ENCODE measurements at places on chromosomes 1 and 21.

DNA sequence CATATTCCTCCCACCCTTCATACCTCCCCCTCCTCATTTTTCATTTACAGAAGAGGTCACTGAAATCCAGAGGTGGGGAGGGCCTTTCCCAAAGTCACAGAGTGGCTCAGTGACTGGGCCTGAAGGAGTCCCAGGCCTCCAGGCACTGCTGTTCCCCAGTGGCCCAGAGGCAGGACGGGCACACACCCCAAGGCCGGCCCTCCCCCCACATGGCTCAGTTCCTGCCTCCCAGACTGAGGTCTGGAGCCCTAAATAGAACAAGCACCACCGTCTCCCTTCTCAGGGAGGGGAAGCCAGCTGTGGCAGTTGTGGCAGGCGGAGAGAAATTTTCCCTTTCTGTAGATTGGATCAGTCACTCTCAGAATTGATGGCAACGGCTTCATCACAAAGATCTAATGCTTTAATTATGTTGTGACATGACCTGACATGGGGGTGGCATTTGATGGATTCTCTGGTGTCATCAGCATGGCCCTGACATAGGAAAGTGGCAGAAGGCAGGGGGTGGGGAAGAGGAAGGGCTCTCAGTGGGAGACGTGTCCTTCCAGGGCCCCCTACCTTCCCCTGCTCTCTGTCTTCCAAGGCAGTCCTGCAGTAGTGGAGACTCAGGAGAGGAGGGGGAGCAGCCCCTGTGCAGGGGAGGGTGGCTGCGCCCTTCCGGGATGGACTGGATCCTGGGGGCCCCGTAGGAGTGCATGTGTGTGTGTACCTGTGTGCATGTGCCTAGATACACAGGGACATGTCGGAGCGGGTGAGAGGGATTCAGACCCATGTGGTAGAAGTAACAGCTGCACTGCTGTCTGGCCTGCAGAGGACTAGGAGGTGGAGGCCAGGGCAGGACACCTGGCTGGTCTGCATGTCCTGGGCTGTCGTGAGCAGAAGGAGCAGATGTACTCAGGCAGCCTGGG, 41.2 kb upstream of the FOXO6 start:
- no peak for DNase-seq

DNA sequence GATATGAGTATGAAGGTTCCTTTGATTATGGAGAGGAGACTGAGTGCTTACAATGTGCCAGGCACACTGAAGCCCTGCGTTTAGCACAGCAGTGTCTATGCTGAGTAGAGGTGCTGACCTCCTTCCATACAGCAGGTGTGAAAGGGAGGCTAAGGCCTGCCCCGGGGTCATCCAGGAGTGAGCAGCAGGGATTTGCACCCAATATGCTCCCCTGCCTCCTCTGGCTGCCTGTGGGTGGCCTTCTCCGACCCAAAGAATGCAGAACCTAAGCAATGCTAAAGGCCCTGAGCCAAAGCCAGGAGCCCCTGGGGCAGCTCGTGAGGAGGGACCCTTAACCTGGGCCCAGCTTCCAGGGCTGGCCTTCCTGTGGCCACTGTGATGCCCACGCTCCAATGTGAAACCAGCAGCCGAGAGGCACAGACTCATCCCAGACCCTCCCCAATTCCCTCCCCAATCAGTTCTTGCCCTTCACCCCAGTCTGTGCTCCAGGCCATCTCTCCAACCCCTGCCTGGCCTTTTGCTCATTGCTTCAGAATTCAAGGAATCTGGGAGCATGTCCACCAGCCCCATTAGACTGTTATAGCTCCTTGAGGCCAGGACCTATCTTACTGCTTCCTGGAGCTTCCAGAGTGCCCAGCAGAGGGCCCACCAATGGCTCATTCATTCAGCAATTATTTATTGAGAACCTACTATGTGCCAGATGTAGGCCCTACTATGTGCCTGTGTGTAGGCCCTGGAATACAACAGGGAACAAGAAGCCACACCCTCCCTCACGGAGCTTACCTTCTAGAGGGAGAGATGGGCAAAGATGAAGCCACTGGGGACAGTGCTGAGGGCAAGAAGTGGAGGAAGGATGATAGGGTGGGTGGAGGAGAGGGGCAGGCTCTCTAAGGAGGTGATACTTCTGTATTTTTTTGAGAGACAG, 53.3 kb downstream of the TAS1R2 start:
- DNase-seq = no peak

- DNase-seq = no peak
These were observed 32.7 kb downstream of the SLC66A1 start for GRCh38 chr1:19344831-19345230.

- no peak for DNase-seq
These were observed 72.4 kb upstream of the CACHD1 start for GRCh38 chr1:64397541-64397940.

GRCh38 chr1:16451841-16452528, 11.5 kb downstream of the NECAP2 start:
- DNase-seq = no peak

DNA sequence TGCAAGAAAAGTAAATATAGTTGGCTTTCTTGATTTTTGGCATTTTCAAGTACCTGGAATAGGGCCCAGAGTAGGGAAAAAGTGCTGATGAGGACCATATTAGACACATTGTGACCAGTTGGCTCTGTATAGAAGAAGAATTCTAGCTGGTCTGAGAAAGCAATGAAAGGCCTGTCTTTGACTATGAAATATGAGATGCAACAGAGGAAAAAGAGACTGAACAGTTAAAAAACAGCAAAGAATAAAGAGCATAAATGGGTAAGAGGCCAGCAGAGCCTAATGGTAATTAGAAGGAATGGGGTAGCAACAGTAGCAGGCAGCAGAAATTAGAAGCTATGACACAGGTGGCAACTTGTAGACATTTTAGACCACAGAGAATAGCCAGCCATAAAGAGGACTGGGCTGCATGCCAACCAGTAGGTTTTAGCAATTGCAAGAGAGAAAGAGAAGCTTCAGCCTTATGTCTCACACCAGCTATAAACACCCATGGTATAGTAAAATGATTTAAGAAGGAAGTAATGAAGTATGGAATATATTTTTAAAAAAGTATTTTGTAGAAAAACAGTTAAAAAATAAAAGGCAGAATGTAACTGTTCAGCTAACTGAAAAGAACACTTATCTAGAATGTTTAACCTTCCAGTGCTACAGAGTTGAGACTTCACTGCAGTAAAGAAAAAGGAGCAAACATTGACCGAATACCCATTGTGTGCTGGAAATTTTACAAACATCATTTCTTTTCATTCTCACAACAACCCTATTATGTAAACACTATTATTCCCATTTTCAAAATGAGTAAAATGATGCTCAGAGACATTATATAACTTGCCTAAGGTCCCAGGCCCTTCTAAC, 114.1 kb downstream of the LHX4 start:
- DNase-seq = peak; percentile 15

GRCh38 chr1:56532350-56532683, 47.0 kb downstream of the PLPP3 start:
- DNase-seq = no peak

DNA sequence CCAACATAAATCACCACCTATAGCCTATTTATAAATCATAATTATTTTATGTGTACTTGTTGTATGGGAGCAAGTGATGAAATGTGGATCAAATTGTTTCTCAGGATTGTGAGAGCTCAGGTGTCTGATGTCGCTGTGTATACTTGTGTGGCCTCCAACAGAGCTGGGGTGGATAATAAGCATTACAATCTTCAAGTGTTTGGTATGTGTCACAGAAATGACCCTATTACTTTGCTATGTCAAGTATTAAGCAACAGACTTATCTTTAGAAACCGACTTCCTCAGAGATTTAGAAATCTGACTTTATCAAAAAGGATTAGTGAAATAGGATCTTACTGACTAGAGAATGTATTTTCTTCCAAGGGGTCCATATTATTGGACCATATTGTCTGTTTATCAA, 280.9 kb downstream of the TPR start:
- no peak for DNase-seq

- DNase-seq = no peak
These were observed 1.6 kb upstream of the PIGK start for GRCh38 chr1:77220687-77221463.

DNA sequence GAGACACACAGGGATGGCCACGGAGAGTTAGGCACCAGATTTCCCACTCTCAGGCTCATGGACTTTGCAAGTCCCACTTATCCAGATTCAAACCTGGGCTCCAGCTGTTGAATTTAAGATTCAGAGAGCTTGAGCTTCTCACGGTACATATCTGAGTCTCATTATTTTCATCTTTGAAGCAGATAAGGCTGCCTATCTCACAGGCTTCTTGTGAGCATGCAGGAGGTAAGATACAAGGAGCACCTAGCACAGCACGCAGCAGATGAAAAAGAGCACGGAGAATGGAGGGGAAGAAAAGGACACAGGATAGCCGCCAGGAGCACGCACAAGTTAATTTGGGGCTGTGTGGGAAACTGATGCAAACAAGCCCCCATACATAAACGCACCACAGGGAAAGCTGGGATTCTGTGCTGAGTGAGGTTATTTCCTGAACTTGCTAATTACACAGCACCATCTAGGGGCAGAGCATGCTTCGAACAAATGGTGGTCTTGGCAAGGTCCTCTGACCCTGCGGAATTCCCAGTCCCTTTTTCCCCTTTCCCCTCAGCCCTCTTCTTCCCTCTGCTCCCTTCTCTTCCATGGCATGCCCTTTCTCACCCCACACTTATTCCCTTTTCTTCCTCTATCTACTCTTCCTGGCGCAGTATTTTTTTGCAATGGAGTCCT, 134.7 kb upstream of the VANGL1 start:
- DNase-seq = peak; percentile 72

- DNase-seq = peak; percentile 39
These were observed 46.6 kb downstream of the ARHGEF11 start for GRCh38 chr1:156998840-156999500.

GRCh38 chr21:17688912-17689874, 76.5 kb upstream of the BTG3 start:
- DNase-seq = no peak

- DNase-seq = no peak
These were observed 23.2 kb downstream of the HAO2 start for GRCh38 chr1:119391749-119392148.

GRCh38 chr1:155794605-155795245, 62.3 kb downstream of the GON4L start:
- no peak for DNase-seq

DNA sequence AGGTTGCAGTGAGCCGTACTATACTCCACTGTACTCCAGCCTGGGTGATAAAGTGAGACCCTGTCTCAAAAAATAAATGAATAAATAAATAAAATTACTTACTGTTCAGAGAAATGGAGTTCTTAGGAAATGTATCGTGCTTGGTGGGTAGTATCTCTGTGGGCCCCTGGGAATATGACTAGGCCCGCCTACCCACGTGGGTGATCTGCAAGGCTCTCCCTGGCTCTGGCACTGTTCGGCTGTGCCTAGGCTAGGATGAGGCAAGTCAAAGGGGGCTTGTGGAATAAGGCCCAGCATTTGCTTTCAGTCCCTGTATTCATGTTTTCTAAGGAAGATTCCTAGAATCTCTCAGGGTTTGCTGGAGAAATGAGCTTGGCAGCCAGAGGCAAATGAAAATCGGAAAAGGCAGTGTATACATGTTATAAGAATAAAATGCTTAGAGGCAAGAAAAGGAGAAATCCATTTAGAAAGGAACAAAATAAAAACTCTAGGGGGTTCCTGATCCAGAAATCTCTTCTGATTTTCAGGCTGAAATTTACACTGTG, 4.5 kb upstream of the CSRP1 start:
- DNase-seq = no peak

DNA sequence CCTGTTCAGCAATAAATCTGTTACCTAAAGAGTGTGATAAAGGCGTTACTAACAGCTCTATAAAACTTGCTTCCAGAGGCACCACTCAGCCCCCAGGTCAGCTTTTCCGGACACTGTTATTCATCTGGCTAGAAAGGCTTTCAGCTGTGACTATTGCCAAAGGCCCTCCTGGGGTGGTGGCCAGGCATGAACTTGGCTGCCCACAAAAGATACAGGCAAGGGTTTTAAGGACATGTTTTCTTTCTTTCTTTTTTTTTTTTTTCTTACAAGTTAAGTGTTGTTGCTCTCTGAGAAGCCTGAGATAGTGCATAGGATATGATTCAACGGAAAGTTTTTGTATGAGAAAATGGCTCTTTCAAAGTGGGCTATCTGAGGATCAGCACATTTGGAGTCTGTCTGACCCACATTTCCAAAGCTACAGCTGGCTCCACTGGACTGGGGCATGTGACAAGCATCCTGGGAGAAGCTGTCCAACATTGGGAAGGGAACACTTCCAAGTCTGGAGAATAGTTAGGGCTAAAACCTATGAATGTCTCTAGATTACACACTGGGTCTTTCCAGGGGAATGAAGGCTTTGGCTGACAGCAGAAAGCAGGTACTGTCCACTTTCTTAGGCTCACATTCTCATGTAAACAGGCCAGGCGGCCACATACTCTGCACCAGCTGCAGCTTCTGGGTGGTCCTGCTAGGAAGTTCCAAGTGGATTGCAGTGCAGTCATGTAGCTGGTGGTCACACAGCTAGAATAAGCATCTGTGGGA, 639.7 kb downstream of the LMO4 start:
- peak; percentile 44 for DNase-seq

GRCh38 chr1:88376421-88376820, 307.7 kb upstream of the PKN2 start:
- no peak for DNase-seq

DNA sequence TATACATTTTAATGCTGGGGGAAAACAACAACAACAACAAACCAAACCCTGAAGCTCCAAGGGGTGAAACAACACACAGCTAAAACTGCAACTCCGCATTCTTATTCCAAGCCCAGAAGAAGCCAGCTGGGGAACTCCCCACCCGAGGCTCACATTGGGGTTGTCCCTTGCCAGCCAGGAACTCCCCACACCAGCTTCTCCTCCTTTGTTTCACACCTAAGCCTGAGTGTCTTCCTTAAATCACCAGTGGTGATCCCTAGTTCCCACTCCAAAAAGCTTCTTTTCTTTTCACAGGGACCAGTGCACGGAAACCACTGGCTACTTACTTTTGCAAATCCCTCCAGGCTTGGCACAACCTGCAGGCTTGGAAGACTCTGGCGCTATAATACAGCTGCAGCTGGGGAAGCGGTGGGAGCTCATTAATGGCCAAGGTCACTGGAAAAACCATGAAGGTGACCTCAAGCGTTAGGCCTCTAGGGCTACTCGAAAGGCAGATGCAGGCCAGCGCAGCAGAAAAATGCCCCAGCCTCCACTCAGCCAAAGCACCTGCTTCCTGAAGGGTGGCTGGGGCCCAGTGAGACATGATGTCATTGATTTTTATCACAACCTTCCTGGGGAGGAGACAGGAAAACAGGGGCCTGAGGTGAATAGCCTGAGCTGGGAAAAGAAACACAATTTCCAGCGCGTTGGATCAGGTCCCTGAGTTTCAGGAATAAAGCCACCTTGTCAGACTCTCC, 40.1 kb downstream of the TLR5 start:
- peak; percentile 30 for DNase-seq

- peak; percentile 77 for DNase-seq
These were observed 107.3 kb upstream of the RUNX3 start for GRCh38 chr1:25037174-25038074.

DNA sequence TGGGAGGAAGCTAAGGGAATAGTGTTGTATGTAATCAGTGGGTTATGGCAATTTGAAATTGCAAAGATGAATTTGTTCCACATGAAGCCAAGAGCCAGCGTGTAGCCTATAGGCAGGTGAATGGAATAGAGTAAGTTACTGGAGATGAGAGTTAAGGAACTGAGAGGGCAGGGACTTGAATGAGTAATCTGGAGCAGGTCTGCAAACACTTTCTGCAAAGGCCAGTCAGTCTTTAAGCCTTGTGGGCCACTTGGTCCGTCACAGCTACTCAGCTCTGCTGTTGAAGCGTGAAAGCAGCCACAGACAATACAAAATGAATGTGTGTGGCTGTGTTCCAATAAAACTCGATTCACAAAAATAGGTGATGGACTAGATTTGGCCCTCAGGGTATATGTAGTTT, 29.2 kb downstream of the SZT2 start:
- no peak for DNase-seq

GRCh38 chr1:170531758-170532657, at the start of gene GORAB:
Gene GORAB (plus strand): TSS chr1:170532166. CDS start chr1:170532224, 58 bp downstream.
- DNase-seq = peak; percentile 94

Data from HEK293T (cell line).